ENCODE measurements at places on chromosomes 6 and 20.

GRCh38 chr6:35294308-35294945 is 3.2 kb upstream of the DEF6 start:
- DNase-seq, result peak; percentile 52

DNA sequence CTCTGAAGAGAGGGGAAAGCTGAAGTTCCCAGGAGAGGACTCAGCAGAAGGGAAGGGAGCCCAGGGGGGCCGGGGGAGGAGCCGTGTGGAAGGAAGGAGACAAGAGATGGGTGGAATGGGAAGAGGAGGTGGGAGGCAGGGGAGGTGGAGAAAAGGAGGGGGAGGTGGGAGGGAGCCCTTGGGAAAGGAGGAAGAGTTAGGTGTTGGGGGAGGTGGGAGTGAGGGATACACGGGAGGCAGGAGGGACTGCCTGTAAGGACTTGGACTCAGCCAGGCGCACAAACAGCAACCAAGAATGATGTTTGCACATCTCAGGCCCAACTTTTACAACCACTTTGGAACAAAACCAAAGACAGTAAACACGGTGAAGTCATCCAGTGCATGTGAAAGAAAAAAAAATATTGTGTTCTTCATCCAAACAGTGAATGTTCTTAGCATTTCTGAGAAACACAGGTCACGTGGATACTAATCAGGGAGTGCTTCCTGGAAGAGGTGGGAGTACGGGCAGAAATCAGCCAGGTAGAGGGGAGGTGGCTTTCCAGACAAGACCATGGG is 17.4 kb upstream of the LSM14B start:
- peak; percentile 15 for DNase-seq

DNA sequence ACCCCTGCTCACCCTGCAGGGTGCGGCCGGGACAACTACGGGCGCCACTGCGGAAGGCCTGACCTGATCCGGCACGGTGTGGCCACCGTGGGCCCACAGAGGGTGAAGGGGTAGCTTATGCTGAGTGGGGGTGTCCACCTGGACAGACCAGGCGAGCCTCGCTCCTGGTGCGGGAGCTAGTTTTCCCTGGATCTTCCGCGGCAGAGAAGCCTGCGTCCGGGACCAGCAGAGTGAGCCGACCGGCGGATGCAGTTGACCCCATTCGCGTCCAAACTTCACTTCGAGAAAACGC is 38.2 kb downstream of the NCR2 start:
- no peak for DNase-seq

GRCh38 chr6:42448927-42449659 is 2.6 kb downstream of the TRERF1 start:
- DNase-seq, result no peak

GRCh38 chr6:166336847-166337246 is 5.5 kb downstream of the SFT2D1 start:
- DNase-seq, result no peak

DNA sequence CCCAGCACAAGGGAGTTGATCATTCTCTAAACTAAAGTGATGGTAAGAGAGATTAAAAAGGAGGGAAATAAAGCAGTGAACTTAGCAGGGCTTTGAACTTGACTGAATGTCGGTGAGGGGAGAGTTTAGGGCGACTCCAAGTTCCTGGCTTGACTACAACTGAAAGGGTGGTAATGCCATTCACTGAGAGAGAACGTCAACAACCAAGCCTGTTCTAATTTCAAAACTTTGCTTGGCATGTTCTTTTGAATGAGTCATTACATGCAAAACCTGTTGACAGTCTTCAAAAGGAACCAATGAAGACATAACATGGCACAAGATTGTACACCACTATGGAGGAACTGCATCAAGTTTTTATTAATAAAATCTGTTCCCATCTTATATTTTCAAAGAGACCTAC is 10.3 kb upstream of the MYB start:
- DNase-seq, result no peak

GRCh38 chr6:26021001-26021349 is 58.4 kb downstream of the TRIM38 start:
- DNase-seq, result peak; percentile 77

- no peak for DNase-seq
These were observed 168.3 kb upstream of the SPACA1 start for GRCh38 chr6:87879132-87879861.

- DNase-seq, result no peak
These were observed 22.4 kb upstream of the FKBP1C start for GRCh38 chr6:63188828-63189227.

DNA sequence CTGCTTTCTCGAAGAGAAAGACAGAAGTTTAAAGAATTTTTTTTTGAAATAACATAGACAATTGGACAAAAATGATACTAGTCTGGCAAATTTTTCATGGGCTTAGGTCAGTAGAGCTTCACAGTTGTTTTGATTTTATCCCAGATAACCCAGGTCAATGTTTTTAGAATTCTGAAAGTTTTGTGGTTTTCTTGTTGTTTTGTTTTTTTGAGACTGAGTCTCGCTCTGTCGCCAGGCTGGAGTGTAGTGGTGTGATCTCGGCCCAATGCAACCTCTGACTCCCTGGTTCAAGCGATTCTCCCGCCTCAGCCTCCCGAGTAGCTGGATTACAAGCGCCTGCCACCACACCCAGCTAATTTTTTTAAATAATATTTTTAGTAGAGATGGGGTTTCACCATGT is 22.8 kb downstream of the KIF13A start:
- no peak for DNase-seq

- no peak for DNase-seq
These were observed 24.7 kb upstream of the KCNK16 start for GRCh38 chr6:39347206-39347605.

DNA sequence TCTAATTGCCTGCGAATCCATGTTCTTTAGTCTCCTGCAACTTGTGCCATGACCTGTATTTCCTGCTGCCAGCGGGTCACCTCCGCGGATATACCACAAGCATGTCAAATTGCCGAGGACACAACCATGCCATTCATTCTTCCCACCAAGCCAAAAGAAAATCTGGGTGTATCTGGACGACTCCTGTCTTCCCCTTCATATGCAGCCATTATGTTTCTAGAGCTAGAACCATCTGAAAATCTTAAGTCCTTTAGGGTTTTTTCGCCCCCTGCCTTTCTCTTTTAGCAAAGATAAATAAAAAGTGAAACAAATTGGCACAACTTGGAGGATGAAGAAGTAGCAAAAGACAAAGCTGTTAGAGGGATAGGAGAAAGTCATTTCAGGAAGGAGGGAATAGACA is 242.6 kb downstream of the ARID1B start:
- peak; percentile 25 for DNase-seq

DNA sequence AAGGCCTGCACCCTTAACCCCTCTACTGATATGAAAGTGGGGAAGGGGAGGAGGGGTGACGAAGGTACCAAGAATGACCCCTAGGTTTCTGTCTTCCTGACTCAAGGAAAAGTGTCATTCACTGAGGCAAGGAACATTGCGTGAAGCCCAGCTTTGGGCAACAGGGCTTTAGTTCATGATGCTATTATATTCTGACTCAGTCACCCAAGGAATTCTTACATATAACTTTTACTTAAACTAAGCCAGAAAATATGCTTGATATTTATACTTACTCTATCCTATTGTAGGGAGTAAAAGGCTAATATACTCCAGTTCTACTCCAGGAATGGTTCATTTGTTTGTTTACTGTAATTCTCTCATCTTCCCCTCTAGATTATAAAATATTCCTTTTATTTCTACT is 60.5 kb downstream of the DOP1A start:
- DNase-seq, result no peak

DNA sequence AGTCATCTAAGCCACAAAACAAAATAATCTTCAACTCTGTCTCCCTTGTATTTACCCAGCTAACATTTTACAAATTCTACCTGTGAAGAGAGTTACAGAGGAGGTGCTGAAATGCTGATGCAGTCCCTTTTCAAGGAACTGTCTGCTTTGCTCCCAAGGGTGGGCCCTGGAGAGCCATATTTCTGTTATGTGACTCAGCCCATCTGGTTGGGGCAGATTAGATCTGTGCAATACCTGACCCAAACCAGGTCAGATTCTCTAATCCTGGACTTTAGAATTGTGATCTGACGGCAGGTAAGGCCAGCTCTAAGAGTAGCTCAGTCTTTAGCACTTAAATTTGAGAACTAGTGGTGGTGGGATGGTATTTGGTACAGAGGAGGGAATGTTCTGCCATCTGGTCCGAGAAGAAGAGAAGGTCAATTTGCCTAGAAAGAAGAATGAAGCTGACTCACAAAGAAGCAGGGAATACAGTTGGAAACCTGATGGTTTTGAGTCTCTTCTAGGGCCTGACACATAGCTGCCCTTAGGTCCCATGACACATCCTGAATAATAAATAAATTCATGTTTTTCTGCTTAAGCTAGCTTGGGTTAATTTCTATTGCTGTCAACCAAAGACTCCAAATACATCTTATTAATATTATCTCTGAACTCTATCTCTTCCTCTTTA is 8.1 kb downstream of the ZNF311 start:
- no peak for DNase-seq

- DNase-seq, result no peak
These were observed 162.2 kb downstream of the SMOC2 start for GRCh38 chr6:168603234-168603633.

DNA sequence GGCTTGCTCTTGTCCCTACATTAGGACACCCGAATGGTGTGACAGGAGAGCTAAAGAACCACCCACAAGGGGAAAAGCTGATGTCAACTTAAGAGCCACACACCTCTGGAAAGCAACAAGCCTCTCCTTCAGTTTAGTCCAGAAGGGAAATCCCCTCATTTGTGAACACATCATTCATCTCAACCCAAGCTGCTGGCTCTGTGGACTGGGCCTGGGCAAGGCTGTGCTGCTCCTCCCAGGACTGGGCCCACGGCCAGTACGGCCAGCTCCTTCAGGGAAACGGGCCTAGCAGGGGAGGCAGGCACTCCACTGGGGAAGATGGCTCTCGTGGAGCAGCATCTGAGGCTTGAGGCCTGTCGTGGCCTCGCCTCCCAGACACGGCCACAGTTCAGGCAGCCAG is 12.8 kb upstream of the SLC4A11 start:
- DNase-seq, result peak; percentile 57

Data from fibroblast of pulmonary artery (primary cell).